ENCODE measurements at places on chromosomes 2 and 18.

- H3K27ac ChIP-seq: no peak overlapping the region
- no peaks in the 10 kb centered on the region for H3K4me1 ChIP-seq
- H3K36me3 ChIP-seq: no peaks in the 10 kb centered on the region
- no peaks in the 10 kb centered on the region for H3K27me3 ChIP-seq
- no peak for DNase-seq
Measured at GRCh38 chr18:7601246-7601615, 34.1 kb downstream of the PTPRM start.

DNA sequence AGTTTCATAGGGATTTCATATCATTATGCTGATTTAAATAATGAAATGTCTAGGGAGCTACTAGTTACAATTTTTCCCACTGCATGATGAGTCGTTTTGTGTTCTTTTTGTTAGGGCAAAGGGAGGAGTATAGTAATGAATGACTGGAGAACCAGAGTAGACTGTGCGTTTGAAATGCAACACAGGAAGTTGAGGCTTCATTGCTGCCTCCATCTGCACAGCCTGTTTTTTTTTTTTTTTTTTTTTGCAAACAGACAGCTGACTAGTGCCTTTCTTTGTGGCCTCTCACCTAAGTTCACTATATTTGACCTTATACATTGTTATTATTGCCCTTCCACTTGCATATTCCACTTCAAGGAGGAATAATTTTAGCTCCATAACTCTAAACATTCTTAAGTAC, 286.7 kb upstream of the LRRTM1 start:
- no peaks in the 10 kb centered on the region for H3K36me3 ChIP-seq
- DNase-seq: no peak
- H3K4me1 ChIP-seq: no peaks in the 10 kb centered on the region
- H3K27me3 ChIP-seq: no peaks in the 10 kb centered on the region

DNA sequence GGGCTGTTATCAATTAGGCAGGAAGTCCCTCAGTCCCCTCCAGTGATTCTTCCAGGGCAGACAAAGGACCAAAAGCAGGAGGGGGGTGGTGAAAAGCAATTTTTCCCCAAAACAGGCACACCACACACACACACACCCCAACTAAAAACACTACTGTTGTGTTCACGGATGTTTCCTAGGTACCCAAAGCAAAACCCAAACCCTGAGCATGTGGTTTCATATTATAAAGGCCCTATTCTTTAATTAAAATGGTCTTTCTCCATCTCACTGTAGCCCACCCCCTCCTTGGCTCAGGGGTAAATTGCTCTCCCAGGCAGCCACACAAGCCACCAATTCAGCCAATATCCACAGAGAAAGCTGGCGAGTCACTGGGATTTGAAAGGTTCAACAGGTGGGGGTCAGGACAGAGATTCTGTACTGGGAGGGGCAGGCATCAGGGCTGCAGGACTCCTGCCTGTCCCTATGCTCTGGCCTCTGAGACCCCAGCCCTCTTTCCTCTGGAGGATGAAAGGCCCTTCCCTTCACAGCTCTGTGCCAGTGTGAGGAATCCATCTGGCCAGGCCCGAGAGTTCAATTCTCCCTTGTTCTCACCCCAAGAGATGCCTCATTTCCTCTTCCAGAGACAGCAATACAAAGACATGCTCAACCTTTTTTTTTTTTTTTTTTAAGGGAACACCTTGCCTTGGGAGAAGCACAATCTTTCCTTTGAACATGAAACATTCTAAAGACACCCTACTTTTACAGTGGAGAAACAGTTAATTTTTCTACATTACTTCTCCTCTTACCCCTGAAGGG, 43.6 kb downstream of the SPRED2 start:
- H3K4me1 ChIP-seq: peaks cover 39% of the 10 kb centered on the region
- H3K27me3 ChIP-seq: no peaks in the 10 kb centered on the region
- H3K27ac ChIP-seq: peak overlapping the region; percentile 84
- no peak for DNase-seq

DNA sequence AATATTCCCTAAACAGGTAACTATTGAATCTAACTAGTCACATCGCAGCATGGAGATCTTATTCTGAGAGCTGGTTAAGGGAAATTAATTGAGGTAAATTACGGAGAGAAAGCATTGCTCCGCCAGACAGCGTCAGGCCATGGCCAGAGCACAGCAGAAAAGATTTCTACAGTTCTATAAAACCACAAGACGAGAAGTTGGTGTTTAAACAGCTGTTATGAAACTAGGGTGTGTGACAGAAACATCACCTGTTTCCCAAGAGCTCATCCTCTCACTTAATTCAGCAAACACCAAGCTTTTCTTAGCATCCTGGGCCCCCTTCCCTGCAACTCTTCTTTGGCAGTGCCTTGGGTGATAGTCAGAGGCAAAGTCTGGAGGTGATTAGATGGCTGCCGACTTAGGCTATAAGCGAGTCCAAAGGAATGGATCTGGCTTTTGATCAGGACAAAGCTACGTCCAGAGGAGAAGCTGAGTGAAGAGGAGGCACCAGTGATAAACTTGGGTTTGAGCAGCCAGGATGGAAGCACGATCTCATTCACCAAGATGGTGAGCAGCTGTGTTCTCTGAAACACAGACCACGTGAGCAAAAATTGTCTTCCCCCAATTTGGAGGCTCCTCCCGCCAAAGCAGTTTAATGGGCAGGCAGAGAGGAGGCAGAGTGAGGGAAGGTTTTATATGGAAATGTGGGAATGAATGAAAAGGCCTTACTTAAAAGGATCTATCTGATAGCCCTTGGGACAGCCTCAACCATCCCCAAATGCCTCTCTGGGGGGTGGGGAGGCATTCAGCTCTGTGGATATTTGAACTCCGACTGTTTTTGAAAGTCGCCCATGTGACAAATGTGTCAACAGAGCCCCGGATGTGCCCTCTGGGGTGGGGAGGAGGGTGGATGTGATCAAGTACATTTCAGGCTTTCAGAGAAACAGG, 57.8 kb downstream of the PKDCC start:
- H3K27me3 ChIP-seq: peaks cover 13% of the 10 kb centered on the region
- no peaks in the 10 kb centered on the region for H3K36me3 ChIP-seq
- H3K4me1 ChIP-seq: peaks cover 72% of the 10 kb centered on the region
- no peak overlapping the region for H3K4me3 ChIP-seq

DNA sequence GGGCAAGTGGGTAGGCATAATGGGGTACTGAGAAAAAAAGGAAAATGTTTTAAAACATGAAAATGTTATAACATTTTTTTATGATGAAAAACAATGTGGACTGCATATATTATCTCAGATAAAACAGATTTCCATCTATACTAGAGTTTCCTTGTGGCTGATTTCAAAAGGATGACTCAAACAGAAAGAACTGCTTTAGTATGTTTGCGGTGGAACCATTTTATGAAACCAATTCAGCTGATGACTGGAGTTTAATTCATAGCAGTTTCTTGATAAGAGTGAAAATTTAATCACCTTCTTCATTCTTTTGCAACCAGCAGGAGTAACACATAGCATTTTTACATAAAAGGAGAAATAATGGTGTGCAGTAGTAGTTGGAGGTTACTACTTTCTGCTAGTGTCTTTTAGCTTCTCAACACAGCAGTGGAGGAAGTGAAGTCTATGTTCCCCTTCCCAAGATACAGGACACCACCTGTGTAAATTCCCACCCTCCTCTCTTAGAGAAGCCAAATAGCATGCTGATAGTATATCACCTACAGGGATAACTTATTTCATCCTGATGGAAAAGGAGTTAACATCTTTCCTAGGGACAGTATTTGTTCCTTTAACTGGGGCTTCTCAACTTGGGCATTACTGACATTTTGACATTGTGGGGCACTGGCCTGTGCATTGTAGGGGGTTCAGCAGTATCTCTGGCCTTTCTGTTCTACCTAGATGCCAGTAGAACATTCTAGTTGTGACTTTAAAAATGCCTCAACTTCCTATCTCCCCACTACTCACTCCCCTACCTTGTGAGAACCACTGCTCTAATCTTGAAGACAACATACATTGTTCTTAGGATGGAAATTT, 29.9 kb downstream of the PELI1 start:
- H3K36me3 ChIP-seq: no peaks in the 10 kb centered on the region
- H3K27me3 ChIP-seq: no peaks in the 10 kb centered on the region
- peak overlapping the region; percentile 39 for H3K27ac ChIP-seq

DNA sequence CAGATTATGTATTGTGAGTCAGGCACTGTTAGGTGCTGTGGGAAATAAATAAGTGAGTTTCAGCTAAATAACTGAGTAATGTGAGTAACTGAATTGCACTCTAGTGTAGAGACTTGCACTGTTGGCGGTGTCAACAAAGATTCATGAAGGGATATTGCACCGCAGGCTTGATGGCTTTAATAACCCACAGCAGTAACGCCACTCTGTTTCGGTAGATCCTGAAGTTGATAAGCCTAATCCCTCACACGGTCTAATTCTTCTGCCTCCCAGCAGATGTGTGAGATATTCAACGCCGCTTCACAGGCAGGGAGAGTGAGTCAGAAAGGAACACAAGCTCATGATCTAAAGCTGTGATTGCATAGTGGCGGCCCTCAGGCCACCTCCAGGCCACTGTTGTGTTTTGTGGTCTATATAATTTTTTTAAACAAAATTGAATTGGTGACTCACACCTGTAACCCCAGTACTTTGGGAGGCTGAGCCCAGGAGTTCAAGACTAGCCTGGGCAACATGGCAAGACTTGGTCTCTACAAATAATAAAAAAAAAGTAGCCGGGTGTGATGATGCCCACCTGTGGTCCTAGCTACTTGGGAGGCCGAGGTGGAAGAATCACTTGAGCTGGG, 94.3 kb downstream of the LIPG start:
- H3K27ac ChIP-seq: no peak overlapping the region
- no peak for DNase-seq
- no peaks in the 10 kb centered on the region for H3K4me1 ChIP-seq
- H3K36me3 ChIP-seq: no peaks in the 10 kb centered on the region

DNA sequence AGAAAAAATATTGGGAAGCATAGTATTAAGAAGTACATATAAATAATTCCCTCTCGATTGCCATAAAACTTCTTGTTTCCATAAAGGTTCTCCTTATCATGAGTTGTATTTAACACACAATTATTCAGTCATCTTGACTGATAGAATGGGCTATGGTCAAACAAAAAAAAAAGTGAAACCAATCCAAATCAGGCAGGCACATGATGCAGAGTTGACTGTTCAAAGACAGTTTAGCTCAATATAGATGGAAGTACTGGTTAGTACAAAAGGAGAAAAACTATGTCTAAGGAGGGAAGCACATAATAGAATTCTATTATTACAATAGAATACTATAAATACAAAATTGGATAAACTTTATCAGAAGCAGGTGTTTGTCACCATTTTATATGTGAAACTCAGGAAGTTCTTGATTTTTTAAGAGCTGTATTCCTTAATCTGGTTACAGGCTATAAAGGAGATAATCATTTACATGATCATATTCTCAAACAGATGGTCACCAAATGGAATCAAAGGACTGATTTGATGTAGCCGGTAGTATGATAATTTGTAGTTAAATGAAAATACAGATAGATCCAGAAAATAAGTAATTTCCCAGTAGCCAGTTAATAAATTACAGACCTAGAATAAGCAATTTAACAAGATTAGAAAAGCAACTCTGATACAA, 18.2 kb upstream of the CALCRL start:
- no peaks in the 10 kb centered on the region for H3K36me3 ChIP-seq
- no peaks in the 10 kb centered on the region for H3K4me1 ChIP-seq
- no peaks in the 10 kb centered on the region for H3K27me3 ChIP-seq
- H3K27ac ChIP-seq: no peak overlapping the region
- DNase-seq: no peak
- no peak overlapping the region for H3K4me3 ChIP-seq

All from thymus (tissue), 14 donors.